ENCODE measurements at places on chromosomes 5 and 9. TPM values are rescaled to one million over a fixed set of nuclear protein-coding genes. Genes with fewer than 3 reads are reported as not detected.

Gene COL27A1
- 1.3 TPM for total RNA-seq

DNA sequence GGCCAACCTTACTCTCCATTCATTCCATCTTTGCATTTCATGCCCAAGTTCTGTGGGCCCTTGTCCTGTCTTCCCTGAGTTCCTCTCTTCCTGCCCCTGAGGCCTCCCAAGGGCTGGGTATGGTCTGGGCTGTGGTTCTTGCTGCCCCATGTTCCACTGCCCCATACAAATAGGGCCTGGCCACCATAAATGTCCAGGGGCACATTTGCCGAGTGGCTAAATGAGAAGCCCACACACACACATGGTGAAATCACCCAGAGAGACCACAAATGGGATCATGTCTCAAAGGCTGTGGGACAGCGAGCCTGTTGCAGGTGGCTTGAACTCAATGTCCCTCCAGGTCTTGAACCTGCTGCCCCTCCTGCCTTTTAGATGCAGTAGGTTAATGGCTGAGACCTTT, 1.2 kb downstream of the TIFAB start:
- H3K4me1 ChIP-seq: no peaks in the 10 kb centered on the region
- no peaks in the 10 kb centered on the region for H3K27me3 ChIP-seq
- no peak overlapping the region for H3K4me3 ChIP-seq
- no peak overlapping the region for H3K27ac ChIP-seq

- no peaks in the 10 kb centered on the region for H3K27me3 ChIP-seq
- H3K36me3 ChIP-seq: no peaks in the 10 kb centered on the region
- no peaks in the 10 kb centered on the region for H3K4me1 ChIP-seq
- H3K27ac ChIP-seq: no peak overlapping the region
These were observed 96.4 kb downstream of the RFK start for GRCh38 chr9:76297721-76298239.

Gene QRFP
- not detected for total RNA-seq

Gene RASGEF1C
- not detected for total RNA-seq

GRCh38 chr9:128143525-128144238, 5.6 kb upstream of the LCN2 start:
- DNase-seq: no peak
- H3K27me3 ChIP-seq: no peaks in the 10 kb centered on the region
- no peaks in the 10 kb centered on the region for H3K36me3 ChIP-seq
- peaks cover 19% of the 10 kb centered on the region for H3K4me1 ChIP-seq
- no peak overlapping the region for H3K4me3 ChIP-seq

- H3K36me3 ChIP-seq: no peaks in the 10 kb centered on the region
- DNase-seq: no peak
- H3K27ac ChIP-seq: no peak overlapping the region
These were observed 2.9 kb downstream of the IQGAP2 start for GRCh38 chr5:76406014-76406413.

Gene NR5A1
- not detected for total RNA-seq

DNA sequence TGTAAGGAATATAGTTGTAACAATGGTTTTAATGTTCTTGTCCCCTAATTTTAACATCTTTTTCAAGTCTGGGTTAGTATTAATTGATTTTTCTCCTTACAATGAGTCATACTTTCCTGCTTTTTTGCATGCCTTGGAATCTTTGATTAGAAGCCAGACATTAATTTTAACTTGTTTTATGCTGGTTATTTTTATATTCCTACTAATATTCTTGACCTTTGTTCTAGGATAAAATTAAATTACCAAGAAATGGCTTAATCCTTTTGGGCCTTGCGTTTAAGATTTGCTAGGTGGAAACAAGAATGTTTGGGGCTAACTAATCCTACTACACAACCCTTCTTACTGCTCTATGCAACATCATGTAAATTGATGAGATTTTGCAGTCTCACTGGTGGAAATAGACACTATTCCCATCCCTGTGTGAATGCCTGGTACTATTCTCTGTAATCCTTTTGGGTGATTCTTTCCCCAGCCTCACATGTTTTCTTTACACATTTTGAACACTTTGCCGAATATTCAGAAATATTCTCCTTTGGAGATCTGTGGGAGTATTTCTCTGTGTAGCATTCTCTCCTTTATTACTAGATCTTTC, 47.2 kb downstream of the ZCCHC7 start:
- DNase-seq: no peak
- H3K27me3 ChIP-seq: no peaks in the 10 kb centered on the region
- no peaks in the 10 kb centered on the region for H3K36me3 ChIP-seq
- no peak overlapping the region for H3K4me3 ChIP-seq
- no peaks in the 10 kb centered on the region for H3K4me1 ChIP-seq

Gene SERINC5
- 165 TPM for total RNA-seq

Gene NUTM2F
- total RNA-seq: not detected

Gene TMEM161B
- total RNA-seq: 33.7 TPM

Gene NPR3
- total RNA-seq: not detected

DNA sequence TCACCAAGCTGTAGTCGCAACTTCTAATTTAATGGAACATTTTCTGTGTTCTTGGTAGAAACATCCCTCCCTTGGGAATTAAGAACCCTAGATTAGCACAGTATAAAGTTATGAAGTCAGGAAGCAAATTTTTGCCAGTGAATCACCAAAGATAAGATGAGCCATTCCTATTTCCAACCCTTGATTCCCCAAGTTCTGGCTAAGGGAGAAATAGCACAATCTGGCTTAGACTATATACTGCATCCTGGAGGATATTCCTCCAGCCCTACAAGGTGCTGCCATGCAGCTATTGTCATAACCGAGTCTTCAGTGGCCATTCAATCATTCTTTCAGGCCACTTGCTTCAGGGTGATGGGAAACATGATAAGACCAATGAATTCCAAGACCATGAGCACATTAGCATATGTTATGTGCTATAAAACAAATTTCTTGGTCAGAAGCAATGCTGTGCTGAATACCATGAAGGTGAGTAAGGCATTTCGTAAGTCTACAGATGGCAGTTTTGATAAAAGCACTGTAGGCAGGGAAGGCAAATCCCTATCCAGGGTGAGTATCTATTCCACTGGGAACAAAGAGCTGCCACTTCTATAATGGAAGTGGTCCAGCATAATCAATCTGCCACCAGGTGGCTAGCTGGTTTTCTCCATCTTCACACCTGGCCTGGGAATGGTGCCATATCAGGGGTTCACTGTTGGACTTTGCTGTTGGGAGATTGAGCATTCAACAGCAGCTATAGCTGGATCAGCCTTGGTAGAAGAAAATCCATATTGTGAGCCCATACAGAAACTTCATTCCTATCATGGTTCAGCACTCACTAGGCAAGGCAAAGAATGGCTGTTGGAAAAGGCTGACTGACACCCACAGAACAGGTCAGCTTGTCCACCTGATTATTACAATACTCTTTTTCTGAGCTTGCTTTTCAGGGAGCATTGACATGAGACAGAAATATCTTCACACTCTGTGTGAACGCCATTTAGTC, 19.6 kb upstream of the ARL15 start:
- H3K27ac ChIP-seq: no peak overlapping the region
- no peaks in the 10 kb centered on the region for H3K36me3 ChIP-seq
- no peak for DNase-seq
- no peaks in the 10 kb centered on the region for H3K4me1 ChIP-seq

DNA sequence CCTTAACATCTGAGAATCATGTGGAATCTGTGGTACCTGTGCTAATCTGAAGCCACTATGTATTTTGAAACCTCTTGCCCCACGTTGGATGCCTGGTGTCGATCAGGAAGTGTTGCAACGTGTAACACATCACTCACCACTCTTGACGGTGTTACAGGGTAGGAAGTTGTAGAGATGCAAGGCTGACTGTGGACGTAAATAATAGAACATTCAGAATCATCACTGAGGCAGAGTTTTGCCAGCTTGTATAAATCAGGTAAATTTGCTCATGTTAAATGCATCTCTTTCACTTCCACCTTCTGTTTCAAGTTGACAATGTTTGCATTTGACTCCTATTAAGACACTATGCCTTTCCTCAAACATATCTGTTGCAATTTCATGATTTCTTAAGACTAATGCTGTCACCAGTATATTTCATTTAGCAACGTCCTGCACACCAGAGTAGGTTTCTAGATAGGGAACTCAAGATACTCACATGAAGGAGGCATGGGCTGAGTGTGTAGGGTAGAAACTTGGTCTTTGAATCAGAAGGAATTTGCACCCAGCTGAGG, 38.1 kb downstream of the BASP1 start:
- H3K36me3 ChIP-seq: no peaks in the 10 kb centered on the region
- no peaks in the 10 kb centered on the region for H3K4me1 ChIP-seq

Gene BRIX1
- total RNA-seq: 30.9 TPM

Gene SPATA31D4
- total RNA-seq: not detected

Gene ACOT12
- 0.41 TPM for total RNA-seq

DNA sequence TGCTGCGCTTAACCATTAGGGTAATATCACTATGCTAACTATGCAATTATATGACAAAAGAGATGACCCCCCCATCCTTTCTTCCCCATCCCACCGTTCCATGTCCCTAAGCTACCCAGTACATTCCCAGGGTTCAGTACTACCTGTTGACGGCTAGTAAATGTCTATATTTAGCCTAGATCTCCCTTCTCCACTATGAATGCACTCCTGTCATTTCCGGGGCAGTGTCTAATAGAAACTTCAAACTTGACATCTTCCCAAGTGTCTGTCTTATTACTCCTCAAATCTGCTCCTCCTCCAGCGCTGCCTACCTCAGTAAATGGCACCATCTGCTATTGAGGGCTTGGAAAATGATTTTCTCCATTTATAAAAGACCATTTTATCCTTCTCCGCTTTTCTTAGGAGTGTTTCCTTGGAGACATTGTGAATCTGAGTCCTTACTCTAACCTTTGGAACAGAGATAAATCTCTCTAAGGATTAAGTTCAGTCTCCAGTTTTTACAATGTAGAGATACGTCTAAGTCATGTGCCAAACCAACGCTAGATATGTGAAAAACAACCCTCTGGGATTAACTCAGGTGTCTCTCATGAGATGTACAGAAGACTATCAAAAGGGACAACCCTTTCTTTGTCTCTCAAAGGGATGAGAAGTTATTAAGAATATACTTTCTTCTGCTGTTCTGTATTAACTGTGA, 114.9 kb downstream of the BNC2 start:
- no peak for DNase-seq
- no peaks in the 10 kb centered on the region for H3K36me3 ChIP-seq
- H3K27me3 ChIP-seq: no peaks in the 10 kb centered on the region
- H3K4me3 ChIP-seq: no peak overlapping the region
- H3K27ac ChIP-seq: no peak overlapping the region
- no peaks in the 10 kb centered on the region for H3K4me1 ChIP-seq

- H3K27ac ChIP-seq: no peak overlapping the region
- no peaks in the 10 kb centered on the region for H3K27me3 ChIP-seq
- no peak for DNase-seq
- no peak overlapping the region for H3K4me3 ChIP-seq
These were observed 79.4 kb upstream of the DIRAS2 start for GRCh38 chr9:90722071-90722470.

GRCh38 chr5:52859628-52860027, 71.9 kb downstream of the ITGA1 start:
- no peaks in the 10 kb centered on the region for H3K36me3 ChIP-seq
- H3K27me3 ChIP-seq: no peaks in the 10 kb centered on the region
- H3K4me3 ChIP-seq: no peak overlapping the region
- no peak overlapping the region for H3K27ac ChIP-seq
- no peak for DNase-seq

Gene SLC4A9
- not detected for total RNA-seq

DNA sequence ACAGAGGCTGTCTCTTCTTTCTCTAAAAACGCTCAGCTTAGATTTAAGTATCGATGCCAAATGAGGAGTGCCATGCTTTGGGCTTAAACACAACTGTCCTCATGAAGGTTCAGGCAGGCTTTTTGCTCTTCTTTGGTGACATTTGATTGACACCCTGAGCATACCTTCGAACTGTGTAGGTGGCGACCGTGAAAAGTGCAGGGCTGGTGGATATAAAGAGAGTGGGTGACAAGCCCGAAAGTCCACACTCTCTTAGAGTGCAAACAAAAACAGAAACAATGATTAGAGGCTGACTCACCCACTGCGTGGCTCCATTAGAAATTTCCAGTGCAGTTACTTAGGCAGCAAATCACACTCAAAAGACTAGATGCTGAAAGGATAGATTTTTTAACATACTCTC, 141.7 kb downstream of the SYK start:
- no peak overlapping the region for H3K27ac ChIP-seq
- no peaks in the 10 kb centered on the region for H3K36me3 ChIP-seq
- DNase-seq: no peak
- H3K4me3 ChIP-seq: no peak overlapping the region

Gene RAPGEF1
- 129 TPM for total RNA-seq

GRCh38 chr5:94266170-94266569, 352.2 kb downstream of the KIAA0825 start:
- H3K4me1 ChIP-seq: no peaks in the 10 kb centered on the region
- H3K27me3 ChIP-seq: no peaks in the 10 kb centered on the region
- DNase-seq: no peak

Gene HAVCR1
- 10.1 TPM for total RNA-seq

DNA sequence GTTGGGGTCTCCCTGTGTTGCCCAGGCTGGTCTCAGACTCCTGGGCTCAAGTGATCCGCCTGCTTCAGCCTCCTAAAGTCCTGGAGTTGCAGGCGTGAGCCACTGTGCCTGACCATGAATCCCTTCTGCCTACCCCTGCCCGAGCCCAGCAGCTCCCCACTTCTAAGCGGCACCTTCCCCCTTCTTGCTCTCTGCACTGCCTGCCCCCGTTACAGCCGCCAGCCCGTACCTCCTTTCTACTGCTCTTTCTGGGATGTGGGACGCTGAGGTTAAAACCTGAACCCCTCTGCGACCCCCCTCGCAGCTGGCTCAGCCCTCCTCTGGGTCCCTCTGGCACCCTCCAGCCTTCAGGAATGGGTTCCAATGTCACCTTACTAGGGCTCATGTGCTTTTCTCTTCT, 249.6 kb downstream of the PBX3 start:
- no peak for DNase-seq
- H3K27ac ChIP-seq: no peak overlapping the region
- H3K27me3 ChIP-seq: no peaks in the 10 kb centered on the region

Gene SV2C
- total RNA-seq: not detected

DNA sequence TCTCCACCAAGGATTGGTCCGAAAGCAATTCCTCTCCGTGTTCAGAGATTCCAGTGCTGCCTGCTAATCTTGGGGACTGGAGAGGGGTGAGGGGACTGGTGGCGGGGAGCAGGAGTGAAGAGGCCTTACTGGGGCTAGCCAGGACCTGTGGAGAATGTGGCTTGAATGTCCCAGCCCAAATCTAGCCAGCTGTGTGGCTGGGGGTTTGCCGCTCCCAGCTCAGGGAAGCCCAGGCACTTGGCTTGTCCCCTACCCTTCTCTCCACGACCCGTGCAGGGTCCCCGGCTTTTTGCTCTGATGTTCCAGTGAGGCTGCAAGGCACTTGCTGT, 2.4 kb downstream of the N4BP3 start:
- peaks cover 49% of the 10 kb centered on the region for H3K4me1 ChIP-seq
- H3K27ac ChIP-seq: no peak overlapping the region
- DNase-seq: no peak
- no peaks in the 10 kb centered on the region for H3K27me3 ChIP-seq
- H3K36me3 ChIP-seq: no peaks in the 10 kb centered on the region
- H3K4me3 ChIP-seq: no peak overlapping the region

Gene PDE6A
- total RNA-seq: not detected

All from CD4-positive, alpha-beta memory T cell (primary cell).